ENCODE measurements at places on chromosomes 3 and 15.

- no peak for DNase-seq
These were observed 27.1 kb downstream of the MRAS start for GRCh38 chr3:138375447-138375846.

DNA sequence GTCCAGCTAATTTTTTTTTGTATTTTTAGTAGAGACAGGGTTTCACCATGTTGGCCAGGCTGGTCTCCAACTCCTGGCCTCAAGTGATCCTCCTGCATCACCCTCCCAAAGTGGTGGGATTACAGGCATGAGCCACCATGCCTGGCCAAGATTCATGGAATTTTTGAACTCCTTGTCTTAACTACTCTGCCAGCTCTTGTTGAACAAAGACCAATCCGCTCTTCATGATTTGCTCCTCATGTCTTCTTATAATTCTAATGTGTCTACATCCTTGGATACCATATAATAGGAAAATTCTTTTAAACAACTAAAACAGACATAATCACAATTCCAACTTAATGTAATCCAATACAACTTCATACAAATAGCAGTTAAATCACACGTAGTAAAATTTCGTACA, 21.3 kb downstream of the UBA5 start:
- no peak for DNase-seq

DNA sequence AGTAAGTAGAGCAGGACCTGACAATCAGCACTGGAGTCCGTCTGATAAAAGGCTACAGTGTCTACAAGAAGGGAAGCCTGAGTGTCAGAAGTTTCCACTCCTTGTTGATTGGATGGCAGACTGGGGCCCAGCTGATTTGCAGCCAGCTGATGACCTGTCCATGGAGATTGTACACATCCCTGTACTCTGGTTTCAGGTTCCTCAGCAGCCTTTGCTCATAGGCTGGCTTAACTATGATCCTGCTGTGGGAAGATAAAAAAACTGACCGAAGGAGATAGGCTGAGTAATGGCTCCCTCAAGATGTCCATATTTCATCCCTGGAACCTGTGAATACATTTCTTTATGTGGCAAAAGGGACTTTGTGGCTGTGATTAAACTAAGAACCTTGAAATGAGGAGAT, 11.7 kb upstream of the LACTB start:
- no peak for DNase-seq

GRCh38 chr3:196016485-196016884, 65.4 kb downstream of the TFRC start:
- DNase-seq: no peak

GRCh38 chr3:13042127-13042701, 31.0 kb downstream of the IQSEC1 start:
- no peak for DNase-seq

DNA sequence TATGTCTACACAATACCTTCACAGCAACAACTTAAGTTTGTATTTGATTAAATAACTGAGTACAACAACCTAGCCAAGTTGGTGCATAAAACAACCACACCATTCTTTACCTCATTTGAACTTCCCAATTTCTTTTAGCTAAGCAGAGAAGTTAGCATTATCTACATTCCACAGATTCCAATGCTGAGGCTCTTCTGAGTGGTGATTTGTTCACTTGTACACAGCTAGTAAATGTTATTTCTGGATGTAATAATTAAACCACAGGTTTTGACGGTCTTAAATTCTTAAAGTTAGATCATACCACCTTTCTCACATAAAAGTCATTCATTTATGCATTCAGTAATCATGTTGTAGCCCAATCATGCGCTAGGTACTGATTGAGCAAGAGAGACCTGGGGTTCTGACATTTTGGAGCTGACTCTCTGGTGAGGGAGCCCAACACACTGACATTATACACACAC, 102.5 kb downstream of the SST start:
- no peak for DNase-seq

DNA sequence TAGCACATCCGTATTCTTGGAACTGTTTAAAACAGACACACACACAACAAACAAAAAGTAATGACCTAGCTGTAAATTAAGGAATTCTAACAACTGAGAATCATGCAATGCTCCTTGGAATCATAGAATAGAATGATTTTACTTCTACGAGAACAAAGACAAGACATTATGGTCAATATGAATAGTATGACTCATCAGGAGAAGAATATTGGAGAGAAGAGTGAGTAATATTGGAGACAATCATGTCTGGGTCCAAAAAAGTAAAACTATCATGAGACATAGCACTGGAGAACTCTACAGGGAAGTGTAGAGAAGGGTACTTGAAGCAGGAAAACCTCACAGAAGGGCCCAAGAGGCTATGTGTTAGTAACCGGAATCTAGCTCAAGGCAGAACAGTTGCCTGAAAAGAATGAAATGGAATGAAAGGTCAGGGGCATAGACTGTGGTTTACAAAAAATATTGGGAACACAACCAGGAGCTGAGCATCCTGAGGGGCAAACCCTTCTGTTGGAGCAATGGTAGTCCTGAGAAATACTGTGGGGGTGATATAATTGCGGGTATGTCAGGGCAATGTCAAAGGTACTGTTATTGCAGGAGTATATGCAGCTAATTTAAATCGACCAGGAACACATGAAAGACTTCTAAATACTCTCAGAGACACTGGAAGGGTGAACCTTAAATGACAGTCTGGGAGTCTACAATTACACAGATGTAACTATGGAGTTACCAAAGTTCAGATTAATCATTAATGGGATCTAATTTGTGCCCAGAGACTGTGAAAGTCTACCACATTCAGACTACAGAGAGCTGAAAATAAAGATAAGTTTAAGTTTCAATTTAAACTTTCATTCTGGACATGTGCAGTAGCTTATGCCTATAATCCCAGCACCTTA, 201.2 kb downstream of the BCHE start:
- no peak for DNase-seq

DNA sequence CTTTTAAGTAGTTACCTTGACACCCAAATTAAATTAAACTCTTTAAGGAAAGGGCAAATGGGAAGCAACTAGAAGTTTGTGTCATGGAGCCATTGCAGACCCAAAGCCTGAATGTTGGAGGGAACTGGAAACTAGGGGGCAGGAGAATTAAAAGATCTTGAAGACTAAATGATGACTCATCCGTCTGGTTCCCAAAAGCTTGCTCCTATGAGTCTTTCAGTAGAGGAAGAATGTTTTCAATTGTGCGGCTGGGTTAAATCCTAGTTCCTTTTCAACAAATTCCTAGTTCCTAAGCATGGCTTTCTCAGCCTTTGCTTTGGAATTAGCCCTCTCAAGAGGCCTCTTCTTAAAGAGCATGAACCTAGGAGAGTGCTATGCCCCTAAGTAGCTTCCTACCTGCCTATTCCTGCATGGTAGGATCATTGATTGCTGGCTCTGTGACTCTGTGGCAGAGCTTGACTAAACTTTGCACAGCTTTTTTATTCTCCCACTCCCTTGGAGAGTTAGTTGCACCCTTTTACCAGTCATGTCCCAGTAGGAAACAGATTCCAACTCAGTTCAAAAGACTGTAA, 17.7 kb downstream of the CLEC3B start:
- DNase-seq: no peak

DNA sequence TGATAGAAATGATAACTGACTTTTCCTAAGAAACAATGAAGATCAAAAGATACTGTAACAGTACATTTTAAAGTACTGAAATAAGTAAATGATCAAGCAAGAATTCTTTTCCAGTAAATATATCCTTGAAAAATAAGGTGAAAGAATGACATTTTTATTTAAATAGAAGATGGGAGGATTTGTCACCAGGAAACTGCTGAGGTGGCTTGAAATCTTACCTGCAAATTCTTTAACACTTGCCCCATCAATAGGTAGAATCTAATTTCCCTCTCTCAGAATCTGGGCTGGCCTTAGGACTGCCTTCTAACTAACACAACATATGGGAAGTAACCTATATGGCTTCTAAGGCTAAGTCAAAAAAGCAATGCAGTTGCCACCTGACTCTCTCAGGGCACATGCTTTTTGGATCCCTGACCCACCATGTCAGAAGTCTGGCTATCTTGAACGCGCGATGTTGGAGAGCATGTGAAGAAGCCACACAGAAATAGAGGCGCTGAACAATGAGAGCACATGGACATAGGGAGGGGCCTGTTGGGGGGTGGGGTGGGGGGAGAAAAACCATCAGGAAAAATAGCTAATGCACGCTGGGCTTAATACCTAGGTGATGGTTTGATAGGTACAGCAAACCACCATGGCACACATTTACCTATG, 11.5 kb downstream of the ACSBG1 start:
- no peak for DNase-seq

DNA sequence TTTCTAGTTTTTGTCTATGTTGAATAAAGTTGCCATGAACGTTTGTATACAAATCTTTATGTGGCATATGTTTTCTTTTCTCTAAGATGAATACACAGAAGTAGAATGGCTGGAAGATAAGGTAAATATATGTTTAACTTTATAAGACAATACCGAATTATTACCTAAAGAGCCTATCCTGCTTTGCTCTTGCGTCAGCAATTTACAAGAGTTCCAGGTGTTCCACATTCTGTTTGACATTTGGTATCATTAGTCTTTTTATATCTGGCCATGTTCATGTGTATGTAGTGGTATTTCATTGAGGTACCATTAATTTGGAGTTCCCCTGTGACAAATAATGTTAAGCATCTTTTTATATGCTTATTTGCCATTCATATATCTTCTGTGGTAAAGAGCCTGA, 74.1 kb upstream of the TRIM42 start:
- no peak for DNase-seq

DNA sequence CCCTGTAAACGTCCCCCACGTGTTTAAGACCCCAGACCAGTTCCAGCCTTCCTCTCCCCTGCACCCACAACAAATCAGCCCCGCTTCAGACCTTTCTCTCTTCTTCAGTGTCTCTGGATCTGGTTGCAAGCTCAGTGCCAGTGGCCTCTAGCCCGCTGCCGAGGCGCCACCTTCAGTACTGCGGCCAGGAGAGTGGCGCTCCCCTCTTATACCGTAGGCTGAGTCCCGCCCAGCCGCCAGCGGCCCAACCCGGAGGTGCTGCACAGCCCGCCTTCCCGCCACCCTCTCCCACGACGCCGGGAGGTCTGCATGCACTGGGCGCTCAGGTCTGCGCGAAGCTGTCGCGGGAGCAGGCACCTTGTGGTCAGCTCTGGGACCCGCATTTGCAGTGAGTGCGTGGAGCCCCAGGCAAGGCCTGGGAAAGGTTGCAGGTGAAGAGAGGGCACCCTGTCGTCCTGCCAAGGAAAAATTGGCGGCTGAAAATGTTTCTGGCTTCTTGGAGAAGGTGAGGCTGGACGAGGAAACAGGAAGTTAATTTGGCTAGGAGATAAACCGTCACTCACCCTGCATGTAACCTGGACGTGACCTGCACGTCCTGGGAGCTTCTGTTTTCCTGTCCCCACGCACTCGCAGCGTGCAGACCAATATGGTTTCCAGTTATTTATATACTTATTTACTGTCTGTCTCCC, at the start of gene C2CD4B:
TSS of gene C2CD4B (minus strand) at position 182 of the 689 bp plus-strand sequence. CDS start 301 bp downstream, outside the sequence.
- DNase-seq: peak; percentile 18

GRCh38 chr15:70095408-70096214, 2.1 kb downstream of the TLE3 start:
- peak; percentile 65 for DNase-seq

DNA sequence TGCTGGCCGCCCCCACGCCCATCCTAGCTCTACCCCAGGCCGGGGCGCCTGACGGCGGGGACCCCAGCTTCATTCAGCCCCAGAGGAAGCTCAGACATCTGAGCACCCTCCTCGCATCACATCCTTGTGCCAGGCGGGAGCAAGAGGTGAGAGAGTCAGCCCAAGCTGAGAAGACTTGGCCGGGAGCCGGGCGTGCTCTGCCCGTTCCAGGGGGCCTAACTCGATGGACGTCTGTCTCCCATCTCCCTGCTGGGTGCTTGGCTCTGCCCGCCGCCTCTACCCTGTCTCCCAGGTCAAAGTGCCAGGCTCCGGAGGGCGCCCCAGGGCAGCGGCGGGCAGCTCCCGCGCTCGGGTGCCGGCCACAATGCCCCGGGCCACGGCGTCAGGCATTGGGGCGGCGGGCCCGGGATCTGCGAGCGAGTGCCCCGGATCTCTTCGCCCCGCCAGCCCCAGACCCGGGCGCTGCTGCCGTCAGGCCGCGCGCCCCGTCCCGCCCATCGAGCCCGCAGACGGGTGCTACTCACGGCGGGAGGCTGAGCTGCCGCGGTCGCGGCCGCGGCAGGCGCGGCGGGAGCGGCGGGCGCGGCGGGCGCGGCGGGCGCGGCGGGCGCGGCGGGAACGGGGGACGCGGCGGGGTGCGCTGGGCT, 388 bp downstream of the DAPK2 start:
- DNase-seq: no peak

- DNase-seq: peak; percentile 88
These were observed 164.5 kb downstream of the XXYLT1 start for GRCh38 chr3:195106418-195106906.

DNA sequence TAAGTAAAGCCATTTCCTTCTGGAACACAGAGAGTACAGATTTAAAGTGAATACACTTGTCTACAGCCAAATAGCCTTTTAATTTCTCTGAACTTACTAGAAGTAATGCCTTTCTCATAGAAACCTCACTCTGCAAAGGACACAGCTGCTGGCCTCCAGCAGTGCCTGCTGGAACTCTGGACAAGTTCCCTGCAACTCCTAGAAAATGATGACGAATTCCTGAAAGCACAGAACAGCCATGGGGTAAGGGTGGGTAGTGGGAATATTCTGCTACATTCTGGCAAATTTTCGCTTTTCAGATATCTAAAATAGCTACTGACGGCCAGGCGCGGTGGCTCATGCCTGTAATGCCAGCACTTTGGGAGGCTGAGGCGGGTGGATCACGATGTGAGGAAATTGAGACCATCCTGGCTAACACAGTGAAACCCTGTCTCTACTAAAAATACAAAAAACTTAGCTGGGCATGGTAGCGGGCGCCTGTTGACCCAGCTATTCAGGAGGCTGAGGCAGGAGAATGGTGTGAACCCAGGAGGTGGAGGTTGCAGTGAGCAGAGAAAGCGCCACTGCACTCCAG, 34.4 kb downstream of the RYK start:
- no peak for DNase-seq

- DNase-seq: no peak
These were observed 14.2 kb upstream of the RPP14 start for GRCh38 chr3:58291671-58292338.

DNA sequence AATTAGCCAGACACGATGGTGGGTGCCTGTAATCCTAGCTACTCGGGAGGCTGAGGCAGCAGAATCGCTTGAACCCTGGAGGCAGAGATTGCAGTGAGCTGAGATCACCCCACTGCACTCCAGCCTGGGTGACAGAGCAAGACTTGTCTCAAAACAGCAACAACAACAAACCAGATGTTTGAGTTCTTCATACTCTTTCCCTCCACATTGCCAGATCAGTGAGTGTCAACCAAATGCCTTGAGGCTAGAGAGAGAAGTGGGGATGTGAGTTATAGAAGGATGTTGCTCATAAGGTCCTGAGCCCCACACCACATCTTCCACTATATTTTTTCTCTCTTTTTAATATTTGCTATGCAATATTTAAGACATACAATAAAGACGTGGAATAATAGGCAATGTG, 19.8 kb downstream of the MAPKBP1 start:
- DNase-seq: no peak

GRCh38 chr15:76865548-76865991, 39.6 kb downstream of the SCAPER start:
- DNase-seq: no peak

Measured in GM13976 (cell line).